Muscle of leg (tissue), 16 donors: ENCODE measurements at places on chromosomes 5 and 9.
A peak's percentile ranks its signal among the peaks of the same experiment; 100 is the strongest.

GRCh38 chr5:36066540-36067210 is at the start of gene UGT3A2:
TSS of gene UGT3A2 (minus strand) at chr5:36066882. CDS start at chr5:36066789, 93 bp downstream.
- DNase-seq = peak; percentile 13

DNA sequence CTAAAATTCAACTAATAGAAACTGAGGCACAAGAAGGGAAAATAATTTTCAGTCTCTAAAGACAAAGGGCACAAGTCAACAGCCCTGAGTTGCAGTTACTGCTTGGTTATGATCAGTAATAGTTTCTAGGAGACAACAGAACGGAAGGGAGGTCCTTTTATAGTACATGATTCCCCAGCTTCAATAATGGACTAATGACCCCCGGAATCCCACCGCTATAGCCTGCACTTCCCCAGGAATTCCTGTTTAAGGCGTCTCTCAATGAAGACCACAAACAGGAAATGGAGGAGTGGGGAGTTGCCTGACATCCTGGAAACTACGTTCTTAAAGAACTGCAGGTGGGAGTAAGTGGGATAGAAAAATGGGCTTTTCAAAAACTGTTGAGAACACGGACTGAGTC is 60.6 kb downstream of the DIAPH1 start:
- peak; percentile 52 for DNase-seq

DNA sequence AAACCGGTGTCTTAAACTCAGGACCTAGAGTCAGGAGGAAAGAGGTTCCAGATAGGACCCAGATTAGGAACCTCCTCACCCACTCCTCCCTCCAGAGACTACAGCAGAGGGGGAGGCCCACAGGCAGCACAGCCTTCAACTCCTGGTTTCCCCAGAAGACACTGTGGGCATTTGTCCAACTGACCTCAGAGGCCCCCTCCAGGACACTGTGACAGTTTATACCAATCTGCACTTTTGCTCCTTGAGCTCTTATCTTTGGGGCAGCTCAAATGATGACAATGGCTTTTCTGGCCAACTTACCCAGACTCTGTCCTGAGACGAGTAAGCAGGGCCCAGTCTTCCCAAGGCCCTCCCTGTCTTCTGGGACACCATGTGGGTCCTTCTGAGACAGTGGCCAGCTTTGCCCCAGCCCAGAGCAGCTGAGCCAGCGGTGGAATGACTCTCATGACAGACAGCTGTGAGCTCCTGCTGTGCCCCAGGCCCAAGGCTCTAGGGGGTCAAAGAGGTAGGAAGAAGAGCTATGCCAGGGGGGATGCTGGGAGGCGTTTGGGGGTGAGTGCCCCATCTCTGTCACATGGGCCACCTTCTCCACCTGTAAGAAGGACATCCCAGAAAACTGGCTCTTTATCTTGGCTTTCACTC is 14.3 kb downstream of the OR2V2 start:
- no peak for DNase-seq

- DNase-seq = no peak
Observed at GRCh38 chr5:67673180-67673579, 476.6 kb upstream of the CD180 start.

DNA sequence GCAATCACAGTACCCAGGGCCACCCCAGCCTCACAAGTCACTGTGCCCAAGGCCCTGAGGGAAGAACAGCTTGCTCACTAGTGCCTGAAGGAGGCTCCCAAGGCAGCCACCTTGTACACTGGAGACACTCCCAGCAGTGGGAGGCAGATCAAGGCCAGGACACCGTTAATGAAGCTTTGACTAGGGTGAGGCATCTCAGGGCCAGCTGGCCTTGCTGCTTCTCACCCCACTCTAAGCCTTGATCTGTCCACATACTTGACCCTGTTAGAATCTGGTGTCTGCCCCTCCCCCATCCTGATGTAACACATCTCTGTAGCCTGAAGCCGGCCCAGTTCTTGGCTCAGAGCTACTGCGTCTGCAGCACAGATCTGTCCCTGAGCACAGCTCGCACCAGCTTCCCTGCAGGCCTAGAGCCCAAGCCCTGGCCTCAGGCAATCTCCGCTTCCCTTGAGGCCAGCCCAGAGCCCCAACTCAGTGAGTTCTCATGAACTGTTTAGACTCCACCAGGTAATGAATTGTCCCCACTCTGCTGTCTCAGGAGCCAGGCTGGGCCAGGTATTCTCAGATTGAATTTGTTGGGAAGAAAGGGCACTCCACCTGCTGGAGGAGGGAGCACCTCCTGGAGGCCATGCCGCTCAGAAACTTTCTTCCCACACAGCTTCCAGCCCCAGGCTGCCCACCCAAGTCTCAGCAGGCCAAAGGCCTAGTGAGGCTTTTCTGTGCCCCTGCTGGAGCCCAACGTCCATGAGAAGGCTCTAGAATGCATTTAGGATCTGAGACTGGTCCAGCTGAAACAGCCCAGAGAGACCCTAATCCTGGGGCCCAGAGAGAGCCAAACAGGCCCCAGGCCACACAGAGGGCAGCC is 13.4 kb upstream of the JADE2 start:
- peak; percentile 27 for DNase-seq

DNA sequence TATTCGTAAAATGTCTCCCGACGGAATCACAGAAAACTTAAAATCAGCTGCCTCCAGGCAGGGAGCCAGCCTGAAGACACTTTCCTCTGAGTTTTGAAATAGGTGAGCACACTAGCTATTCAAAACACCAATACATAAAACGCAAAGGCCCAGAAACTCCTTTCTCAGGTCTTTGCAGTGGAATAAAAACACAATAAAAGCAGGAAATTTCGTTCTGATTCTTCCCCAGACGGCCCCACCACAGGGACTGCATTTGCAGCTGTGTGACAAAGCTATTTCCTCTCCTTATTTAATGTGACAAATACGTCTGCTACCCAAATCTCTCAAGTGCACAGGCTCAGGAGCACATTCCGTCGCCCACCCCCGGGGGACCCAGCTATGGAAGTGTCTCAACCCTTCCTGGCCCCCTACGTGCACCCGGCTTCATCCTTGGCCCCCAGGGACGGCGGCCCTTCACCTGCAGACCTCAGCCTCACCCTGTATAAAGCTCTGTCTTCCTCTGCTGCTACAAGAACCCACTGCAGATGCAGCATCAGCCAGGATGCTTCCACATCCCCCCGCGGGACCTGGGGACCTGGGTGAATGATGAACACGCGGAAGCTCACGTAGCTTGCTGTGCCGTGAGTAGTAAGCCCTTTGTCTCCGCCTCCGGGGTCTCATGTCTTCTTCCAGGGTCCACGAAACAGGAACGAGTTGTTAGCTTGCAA is 24.9 kb downstream of the AHRR start:
- DNase-seq = no peak

DNA sequence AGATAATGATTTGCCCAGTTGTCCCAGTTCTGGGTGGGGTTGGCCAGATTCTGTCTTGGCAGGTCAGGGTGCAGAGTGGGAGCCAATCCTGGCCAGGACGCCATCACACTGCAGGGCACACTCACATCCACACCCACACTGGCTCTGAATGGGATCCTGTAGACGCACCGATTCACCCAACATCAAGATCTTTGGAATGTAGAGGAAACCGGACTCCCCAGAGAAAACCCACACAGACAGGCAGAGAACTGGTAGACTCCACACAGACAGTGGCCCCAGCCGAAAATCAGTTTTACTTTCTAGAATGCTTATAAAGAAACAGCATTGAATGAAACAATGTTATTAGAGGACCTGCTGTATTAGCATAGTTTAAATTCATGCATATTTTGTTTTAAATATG is 343.1 kb upstream of the DAB2 start:
- no peak for DNase-seq

GRCh38 chr9:128733256-128733655 is 9.3 kb upstream of the ZDHHC12 start:
- DNase-seq = peak; percentile 79

GRCh38 chr5:1564182-1564748 is 40.5 kb upstream of the LPCAT1 start:
- peak; percentile 75 for DNase-seq

DNA sequence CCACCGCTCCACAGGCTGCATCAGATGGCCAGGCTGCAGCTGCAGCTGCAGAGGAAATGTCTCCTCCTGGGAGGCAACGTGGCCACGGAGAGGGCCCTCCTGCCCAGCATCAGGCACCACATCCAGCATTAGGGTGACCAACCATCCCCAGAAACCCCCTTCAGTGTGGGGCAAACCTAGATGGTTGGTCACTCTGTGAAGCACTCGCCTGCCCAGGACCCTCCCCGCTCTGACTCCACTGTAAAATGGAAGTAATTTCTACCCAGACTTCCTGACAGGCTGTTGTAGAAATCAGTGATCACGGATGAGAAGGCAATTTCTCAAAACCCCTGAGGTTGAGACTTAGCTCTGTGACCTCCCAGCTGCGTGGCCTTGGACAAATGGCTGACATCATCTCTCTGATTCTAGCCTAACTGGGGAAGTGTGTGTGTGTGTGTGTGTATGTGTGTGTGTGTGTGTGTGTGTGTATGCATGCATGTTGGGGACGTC is 31.6 kb downstream of the B4GALT1 start:
- peak; percentile 94 for DNase-seq

DNA sequence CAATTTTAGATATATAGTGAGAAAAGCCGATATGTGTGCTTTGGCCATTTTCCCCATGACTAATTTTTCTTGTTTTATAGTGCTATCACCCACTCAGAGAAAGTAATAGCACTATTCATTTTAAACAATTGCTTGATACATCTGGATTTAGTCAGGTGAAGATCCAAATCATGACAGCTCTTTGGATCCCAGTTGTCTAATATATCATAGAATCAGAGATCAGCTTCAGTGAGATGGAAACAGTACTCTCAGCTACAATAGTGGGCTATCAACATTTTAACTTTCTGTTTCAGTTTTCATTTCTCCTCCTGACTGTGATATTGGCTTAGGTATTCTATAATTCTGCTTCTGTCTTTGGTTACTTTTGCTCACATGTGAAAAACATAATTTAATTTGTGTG is 38.7 kb downstream of the VCAN start:
- DNase-seq = peak; percentile 66

- DNase-seq = peak; percentile 8
Observed at GRCh38 chr9:80074439-80074838, 502.7 kb downstream of the TLE4 start.

DNA sequence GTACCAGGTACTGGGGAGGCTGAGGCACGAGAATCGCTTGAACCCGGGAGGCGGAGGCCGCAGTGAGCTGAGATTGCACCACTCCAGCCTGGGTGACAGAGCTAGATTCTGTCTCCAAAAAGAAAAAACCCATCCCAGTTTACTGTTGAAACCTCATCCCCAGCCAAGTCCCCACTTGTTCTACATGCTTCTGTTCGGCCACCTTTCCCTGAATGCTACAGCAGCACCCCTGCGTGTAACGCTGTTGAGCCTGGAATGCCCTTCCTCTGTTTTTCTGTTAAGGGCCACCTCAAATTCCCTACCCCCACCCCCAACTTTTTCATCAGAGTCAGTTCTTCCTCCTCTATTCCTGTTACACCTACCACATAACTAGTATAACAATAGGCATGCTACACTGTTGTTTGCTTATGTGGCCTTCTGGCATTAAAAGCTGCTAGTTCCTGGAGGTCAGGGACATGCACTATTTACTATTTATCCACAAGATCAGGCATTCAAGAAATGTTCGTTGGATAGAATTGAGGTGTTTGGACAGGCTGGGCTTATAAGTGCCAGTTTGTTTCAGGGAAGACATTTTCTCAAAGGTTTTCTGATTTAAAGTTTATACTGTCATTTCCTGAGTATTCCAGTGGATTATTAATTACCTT is 47.1 kb upstream of the C5orf47 start:
- DNase-seq = no peak

DNA sequence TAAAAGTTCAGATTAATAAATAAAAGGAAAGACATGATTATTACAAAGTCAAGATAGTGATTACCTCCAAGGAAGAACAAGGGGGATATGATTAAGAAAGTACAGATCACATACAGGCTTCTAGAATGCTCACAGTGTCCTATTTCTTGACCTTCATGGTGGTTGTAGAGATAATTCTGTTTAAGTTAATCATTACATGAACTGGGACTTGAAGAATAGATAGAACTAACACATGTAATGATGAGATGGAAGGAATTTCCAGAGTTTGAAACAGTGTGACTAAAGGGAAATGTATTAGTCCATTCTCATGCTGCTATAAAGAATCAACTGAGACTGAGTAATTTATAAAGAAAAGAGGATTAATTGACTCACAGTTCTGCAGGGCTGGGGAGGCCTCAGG is 72.7 kb downstream of the LURAP1L start:
- no peak for DNase-seq

DNA sequence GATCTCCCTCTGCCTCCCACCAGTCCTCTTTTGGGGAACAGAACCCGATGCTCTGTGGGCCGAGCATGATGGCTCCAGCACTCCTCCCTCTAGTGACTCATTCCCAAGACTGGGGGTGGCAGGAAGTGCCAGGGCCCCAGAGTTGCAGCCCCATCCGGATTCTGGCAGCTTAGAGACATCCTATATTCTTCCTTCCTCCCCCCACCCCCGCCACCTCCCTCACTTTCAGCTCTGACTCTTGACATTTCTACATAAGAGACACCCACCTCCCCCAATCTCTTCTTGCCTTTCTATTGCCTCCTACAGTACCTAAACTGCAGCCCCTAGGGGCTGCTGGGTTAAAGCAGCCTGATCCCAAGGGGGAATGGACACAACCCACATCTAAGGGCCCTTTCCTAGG is 47.1 kb upstream of the MATR3 start:
- no peak for DNase-seq

GRCh38 chr9:135212961-135213360 is 125.5 kb downstream of the OLFM1 start:
- no peak for DNase-seq

DNA sequence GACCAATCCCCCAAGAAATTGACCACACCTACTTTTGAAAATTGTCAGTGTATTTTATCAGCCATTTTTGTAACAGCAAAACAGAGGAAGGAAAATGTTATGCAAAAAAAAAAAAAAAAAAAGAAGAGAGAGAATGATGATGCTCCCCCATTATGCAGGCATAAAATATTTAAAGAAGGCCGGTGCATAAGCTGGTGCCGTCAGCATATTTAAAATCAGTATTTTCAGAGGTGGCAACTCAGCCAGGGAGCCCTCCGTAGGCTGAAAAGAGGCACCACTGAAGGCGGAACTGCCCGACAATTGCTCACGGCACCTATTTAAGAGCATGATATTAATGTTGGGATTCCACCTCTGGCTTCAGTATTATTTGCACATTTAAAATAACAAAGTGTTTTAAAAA is 33.4 kb downstream of the IRX2 start:
- no peak for DNase-seq

DNA sequence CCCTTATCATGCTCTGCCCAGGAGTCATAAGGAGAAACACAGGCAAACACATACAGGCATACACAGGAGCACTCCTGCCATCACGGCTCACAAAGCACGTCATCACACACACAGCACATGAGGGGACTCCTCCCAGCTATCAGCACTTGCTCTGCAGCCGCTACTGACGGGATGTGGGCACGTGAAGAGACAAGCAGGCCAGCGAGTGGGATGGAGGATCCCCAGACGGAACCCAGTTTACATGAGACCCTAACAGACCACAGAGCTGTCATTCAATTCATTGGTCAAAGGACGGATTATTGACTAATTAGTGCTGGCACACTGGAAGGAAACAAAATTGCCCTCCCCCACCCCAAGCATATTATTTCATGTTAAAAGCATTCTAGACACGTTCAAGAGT is 53.6 kb downstream of the SEMA4D start:
- DNase-seq = no peak
